ENCODE measurements at places on chromosomes 11 and 22. TPM values are rescaled to one million over a fixed set of nuclear protein-coding genes. Genes with fewer than 3 reads are reported as not detected.

DNA sequence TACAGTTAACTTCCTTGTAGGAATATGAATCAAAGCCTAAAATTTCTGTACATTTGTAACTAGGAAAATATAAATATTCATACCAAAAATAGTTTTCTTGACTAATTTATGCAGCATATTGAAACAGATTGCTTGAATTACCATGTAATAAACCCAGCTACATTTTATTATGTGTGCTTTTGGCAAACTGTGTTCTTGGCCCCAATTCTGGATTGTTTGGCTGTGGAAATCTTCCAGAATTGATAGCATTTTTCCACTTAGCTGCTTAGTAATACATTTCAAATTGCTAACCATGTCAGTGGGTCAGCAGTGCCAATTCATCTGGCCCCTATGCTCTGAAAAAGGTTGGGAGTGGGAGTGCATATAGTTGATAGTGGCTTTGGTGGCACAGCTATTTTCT, 32.3 kb downstream of the PDHX start:
- H3K27me3 ChIP-seq = no peaks in the 10 kb centered on the region
- H3K4me3 ChIP-seq = no peak overlapping the region
- no peak overlapping the region for H3K27ac ChIP-seq
- H3K4me1 ChIP-seq = no peaks in the 10 kb centered on the region
- no peak for DNase-seq

BLID gene
- total RNA-seq = not detected

ADORA2A gene
- total RNA-seq = 2.4 TPM

DNA sequence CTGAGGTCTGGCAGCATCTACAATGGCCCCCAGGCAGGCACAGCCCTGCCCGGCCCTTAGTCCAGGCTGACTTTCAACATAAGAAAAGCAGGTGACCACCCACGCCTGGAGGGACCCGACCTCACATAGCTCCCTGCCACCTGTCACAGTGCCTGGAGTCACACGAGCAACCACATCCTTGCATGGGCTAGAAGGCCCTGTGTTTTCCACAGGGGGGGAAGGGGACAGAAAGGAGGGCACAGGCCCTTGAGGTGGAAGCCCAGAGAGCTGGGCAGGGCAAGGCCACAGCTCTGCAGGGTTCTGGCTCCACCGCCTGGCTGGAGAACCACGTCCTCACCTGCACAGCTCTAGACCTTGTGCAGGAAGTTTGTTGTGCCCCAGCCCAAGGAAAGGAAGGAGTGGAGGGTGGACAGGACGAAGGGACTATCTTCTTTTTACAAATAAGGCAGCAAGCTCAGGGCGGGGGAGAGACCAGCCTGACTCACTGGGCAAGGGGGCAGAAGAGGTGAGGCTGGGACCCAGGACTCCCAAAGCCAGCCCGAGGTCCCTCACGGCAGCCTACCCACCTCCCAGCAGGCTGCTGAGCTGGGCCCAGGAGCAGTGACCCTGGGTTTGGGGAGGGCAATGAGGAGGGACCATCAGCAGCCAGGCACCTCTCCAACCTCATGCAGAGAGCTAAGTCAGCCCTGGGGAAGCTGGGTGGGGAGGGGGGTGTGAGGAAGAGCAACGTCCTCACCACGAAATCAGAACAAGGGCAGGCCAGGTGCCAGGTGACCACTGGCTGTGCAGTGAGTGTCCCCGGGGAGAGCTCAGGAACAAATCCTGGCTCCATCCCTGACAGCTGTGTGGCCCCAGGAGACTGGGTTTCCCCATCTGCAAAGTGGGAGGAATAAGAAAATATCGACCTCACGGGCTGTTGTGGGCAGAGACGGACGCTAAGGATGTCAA, 4.3 kb downstream of the C1QTNF6 start:
- no peaks in the 10 kb centered on the region for H3K36me3 ChIP-seq
- no peak overlapping the region for H3K27ac ChIP-seq
- H3K4me1 ChIP-seq = peaks cover 32% of the 10 kb centered on the region
- H3K27me3 ChIP-seq = no peaks in the 10 kb centered on the region

DNA sequence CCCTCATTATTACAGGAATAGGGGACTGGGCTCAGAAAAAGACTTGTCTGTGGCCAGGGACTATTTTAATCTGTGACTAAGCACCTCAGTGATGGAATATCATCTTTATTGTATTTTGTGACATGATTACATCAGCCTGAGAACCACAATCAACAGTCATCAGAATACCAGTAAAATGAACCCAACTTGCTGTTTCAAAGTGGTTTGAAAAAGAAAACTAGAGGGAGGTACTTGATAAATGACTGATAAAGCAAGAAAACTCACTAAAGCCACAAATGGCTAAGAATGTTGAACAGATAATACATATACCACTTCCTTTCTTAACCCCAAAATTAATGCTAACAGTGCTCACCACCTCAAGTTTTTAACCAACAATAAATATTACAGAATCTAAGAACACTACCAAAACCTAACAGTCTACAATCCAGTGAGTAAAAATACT, 155.7 kb downstream of the ATG16L2 start:
- H3K27ac ChIP-seq = no peak overlapping the region
- H3K27me3 ChIP-seq = no peaks in the 10 kb centered on the region
- DNase-seq = no peak
- H3K36me3 ChIP-seq = no peaks in the 10 kb centered on the region

DNA sequence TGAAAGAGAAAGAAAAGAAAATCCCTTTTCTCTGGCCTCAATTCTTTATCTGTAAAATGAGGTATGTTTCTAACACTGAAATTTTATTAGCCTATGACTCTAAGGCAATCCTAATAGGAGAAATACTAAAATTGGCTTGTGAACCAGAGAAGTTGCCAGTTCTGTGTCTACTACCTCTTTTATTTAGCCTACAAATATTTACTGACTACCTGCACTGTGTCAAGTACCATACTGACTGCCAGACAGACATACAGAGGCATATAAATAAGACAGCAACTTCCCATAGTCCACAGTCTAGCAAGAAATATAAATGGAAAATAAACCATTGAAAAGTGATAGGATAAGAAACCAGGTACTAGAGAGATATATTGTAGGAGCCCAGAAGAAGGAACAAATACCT, 2.4 kb upstream of the SOX6 start:
- H3K27ac ChIP-seq = peak overlapping the region; percentile 73
- no peak for DNase-seq
- H3K4me1 ChIP-seq = peaks cover 32% of the 10 kb centered on the region
- no peaks in the 10 kb centered on the region for H3K36me3 ChIP-seq

- H3K27ac ChIP-seq = no peak overlapping the region
- no peak overlapping the region for H3K4me3 ChIP-seq
- H3K4me1 ChIP-seq = no peaks in the 10 kb centered on the region
- no peak for DNase-seq
- H3K36me3 ChIP-seq = no peaks in the 10 kb centered on the region
Observed at GRCh38 chr11:120125024-120125423, 12.9 kb downstream of the TRIM29 start.

DNA sequence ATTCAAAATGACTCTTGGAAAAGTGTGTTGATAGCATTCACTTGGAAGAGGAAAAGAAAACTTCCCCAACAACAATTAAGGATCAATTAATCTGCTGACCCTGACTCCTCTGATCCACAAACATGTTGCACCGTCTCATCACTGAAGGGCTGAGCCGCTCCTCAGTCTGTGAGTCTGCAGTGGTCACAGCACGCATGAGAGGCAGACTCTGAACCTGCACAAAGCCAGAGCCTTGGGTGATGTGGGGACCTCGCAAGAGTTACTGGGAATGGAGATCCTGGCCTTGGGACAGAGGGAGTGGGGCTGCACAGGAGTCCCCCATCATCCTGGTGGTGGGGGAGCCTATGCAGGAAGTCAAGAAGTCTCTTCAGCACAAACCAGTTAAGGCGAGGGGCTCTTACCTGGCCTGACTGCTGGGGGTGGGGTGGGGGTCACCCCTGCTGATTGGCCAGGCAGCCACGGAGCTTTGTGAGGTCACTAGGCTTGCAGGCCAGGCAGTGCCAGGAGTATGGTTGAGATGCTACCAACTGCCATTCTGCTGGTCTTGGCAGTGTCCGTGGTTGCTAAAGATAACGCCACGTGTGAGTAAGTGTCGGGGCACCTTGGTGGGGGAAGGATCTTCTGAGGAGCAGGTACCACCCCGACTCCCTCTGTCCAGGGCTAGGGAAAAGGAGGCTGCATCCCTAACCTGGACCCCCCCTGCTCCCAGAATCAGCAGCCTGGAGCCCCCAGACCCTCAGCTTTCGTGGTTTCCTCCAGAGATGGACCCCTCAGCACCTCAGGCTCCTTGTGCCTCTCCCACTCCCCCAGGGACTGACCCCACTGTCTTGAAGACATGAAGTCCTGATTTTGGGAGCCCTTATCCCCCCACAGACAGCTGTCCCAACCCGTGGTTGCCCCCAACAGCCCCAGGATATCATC, at the start of gene ACR:
TSS of gene ACR (plus strand) at position 477 of the 921 bp plus-strand sequence. CDS start at position 509, 32 bp downstream.
- DNase-seq = peak; percentile 17
- H3K27ac ChIP-seq = no peak within 1 kb of the TSS
- H3K4me1 ChIP-seq = no peaks in the 10 kb centered on the region
- H3K36me3 ChIP-seq = no peaks in the 10 kb centered on the region
- no peak within 1 kb of the TSS for H3K4me3 ChIP-seq

DNA sequence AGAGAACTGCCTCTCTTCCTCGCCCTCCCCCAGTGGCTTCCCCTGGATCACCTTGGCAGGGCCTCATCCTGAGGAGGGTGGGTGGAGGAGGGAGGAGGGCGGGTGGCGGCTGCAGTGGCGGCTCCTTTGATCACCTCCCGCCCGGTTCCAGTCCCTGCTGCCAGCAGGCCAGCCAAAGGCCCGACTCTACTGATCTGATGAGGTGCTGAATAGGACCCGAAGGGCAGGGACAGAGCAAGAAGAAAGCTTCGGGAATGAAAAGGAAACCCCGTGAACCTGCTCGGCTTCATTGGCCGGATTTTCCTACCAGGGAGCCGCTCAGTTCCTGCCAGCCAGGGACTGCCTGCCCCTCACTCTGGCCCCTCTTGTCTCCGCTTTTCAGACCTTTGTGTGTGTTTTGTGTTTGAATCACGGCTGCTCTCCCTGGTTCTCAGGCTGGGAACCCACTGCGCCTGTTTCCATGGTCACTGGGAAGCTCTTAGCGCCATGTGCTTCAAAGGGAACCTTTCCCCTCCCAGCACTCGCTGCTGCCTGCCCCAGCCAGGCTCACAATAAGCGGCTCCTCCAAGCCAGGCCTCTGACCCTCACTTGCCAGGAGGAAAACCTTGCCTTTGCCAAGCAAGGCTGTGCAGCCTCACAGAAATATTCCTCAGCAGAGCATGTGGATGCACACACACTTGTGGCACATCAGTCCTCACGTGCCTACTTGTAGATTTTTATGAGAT, 56.8 kb downstream of the C22orf31 start:
- H3K27ac ChIP-seq = peak overlapping the region; percentile 68
- H3K4me3 ChIP-seq = peak overlapping the region; percentile 29
- DNase-seq = peak; percentile 62
- peaks cover 47% of the 10 kb centered on the region for H3K4me1 ChIP-seq

- no peak overlapping the region for H3K4me3 ChIP-seq
- H3K27ac ChIP-seq = no peak overlapping the region
- no peak for DNase-seq
Observed at GRCh38 chr11:94885133-94885532, 88.2 kb downstream of the CWC15 start.

PDE2A gene
- 11.4 TPM for total RNA-seq

PRR33 gene
- 2.5 TPM for total RNA-seq

LBHD1 gene
- 2.0 TPM for total RNA-seq

DNA sequence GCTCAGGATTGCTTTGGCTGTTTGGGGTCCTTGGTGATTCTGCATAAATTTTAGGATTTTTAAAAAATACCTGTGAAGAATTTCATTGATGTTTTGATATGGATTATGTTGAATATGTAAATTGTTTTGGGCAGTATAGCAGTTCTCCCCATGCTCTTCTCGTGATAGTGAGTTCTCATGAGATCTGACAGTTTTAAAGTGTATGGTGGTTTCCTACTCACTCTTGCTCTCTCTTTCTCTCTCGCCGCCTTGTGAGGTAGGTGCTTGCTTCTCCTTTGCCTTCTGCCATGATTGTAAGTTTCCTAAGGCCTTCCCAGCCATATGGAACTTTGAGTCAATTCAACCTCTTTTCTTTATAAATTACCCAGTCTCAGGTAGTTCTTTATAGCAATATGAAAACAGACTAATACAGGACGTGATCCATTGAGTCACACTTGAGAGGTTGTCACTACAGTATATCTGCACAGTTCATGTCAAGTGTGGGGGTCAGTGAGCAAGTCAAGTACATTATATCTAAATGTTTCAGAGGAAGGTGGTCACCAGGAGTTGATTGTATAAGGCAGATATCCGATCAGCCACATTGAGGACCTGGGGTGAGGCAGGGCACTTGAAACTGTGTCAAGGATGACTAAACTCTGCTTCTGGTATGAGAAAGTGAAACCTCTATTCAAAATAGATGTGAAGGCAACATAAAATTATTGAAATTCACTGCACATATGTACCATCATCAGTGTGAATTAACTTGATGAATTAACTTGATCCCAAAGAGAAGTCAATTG, 70.7 kb upstream of the CCDC179 start:
- no peak for DNase-seq
- no peaks in the 10 kb centered on the region for H3K27me3 ChIP-seq
- no peak overlapping the region for H3K4me3 ChIP-seq
- H3K4me1 ChIP-seq = no peaks in the 10 kb centered on the region

DNA sequence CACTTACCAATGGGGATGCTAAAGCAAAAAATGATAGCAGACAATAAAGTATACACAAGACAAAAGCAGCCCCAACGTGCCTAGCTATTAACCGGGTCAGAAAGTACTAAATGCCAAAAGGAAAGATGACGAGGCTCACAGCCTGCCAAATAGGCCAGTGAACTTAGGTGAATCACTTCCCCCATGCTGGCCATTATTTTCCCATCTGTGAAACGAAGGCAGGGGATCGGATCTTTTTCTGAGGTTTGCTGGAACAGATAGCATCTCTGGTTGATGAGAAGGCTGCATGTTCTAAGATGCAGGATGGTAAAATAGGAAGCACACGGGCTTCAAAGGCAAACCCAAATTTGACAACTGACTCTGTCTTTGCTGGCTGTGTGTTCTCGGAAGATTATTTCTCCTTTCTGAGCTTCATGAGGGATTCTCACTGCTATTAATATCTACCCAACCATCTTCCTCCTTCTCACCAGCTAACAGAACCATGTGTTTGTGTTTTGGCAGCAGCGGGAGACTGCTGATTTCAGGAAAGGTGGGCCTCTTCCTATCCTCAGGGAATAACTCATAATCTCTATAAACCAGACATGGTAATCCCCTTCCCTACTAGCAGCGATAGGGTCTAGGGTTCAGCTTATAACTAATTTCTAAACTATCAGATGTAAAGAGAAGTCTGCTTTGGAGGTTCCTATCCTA, 390.7 kb downstream of the LARGE1 start:
- no peak overlapping the region for H3K27ac ChIP-seq
- H3K4me3 ChIP-seq = no peak overlapping the region
- no peak for DNase-seq
- H3K36me3 ChIP-seq = no peaks in the 10 kb centered on the region
